ENCODE measurements at places on chromosomes 1 and 21.

- no peak for DNase-seq
These were observed 41.9 kb upstream of the SERBP1 start for GRCh38 chr1:67472056-67472455.

- no peak for DNase-seq
These were observed 5.3 kb downstream of the ATP8B2 start for GRCh38 chr1:154330669-154331068.

GRCh38 chr1:155131856-155132255 is 3.8 kb upstream of the SLC50A1 start:
- DNase-seq = no peak

DNA sequence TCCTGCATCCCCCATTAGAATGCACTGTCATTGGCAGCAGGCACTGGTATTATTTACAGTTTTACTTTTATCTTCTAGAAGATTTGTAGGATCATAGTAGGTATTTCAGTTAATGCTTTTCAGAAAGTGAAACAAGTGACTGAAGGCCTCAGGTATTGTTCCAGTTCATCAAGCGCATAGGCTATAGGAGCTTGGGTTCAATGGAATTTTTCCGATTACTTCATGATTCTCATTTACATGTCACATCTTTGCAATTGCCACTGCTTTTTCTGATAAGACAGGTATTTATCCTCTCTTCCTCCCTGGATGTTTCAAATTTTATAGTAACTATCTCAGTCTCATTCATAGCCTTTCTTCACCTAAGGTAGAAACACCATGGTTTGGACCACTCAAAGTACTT is 161.3 kb downstream of the NTPCR start:
- DNase-seq = no peak

- DNase-seq = no peak
These were observed at the start of gene PTPRC for GRCh38 chr1:198638894-198639635. TSS of gene PTPRC (plus strand) at chr1:198639040. CDS start at chr1:198639269, 229 bp downstream.

GRCh38 chr1:87495147-87495546 is 166.5 kb downstream of the LMO4 start:
- no peak for DNase-seq

DNA sequence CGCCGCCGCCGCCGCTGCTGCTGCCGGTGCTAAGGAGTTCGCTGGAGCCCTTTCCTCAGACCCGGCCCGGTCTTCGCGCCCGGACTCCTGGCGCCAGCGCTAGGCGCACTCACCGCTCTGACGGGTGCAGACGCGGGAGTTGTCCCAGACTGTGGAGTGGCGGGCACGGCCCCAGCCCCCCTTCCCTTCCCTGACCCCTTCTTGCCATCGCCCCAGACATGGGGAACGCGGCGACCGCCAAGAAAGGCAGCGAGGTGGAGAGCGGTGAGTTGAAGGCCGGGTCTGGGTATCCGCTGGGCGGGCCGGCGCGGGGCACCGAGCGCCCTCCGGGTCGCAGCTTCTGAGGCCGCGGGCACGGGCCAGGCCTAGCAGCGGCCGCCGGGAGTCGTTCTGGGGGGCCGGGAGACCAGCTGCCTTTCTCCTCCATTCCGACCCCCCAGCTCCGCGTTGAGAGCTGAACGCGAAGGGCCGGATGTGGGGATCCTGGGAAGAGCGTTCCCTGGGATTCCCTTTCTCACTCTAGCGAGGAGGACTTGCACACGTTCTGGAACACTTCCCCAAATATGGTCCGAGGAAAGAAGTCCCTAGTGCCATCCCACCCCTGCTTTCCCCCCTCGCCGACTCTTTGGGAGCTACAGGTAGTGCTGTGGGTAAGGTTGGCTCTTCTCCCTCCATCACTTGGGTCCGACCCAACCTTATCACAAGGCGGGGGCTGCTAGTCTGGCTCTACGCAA is 65.8 kb upstream of the PRKACB start:
- DNase-seq = no peak

- no peak for DNase-seq
These were observed 11.5 kb upstream of the LRRC8B start for GRCh38 chr1:89512996-89513720.

DNA sequence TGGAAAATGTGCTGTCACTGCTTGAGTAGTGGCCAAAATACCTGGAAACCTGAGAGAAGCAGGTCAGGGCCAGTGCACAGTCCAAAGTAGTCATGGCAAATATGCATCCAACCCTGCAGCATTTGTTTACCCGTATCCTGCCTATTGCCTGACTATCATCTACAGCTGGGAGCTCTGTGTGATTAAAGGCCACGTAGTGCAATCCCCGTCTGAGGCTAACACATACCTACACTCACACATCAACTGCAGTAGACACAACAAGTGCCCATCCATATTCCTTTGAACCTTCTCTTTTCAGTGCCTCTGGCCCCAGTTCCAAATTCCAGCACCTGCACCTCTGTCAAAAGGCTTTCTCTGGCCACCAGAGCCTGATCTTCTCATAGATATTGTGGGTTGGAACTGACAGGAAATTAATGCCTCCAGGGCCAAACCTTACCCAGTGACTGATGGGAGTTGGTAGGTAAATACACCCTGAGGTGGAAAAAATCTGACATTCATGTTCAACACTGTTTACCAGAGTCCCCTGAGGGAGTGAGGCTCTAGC is 383.0 kb downstream of the SETD4 start:
- no peak for DNase-seq
